T-helper 2 cell treated with Interferon-gamma antibody and Interleukin-4, amounts not matched to agents 100 ng/mL and 5 ng/mL, for 36 hours (primary cell): ENCODE measurements at places on chromosomes 6 and 20. TPM values are rescaled to one million over a fixed set of nuclear protein-coding genes. Genes with fewer than 3 reads are reported as not detected.

The MCM3 gene
- total RNA-seq: 211 and 213 TPM in 2 replicates

The CST8 gene
- not detected in 2 replicates for total RNA-seq

The YTHDF1 gene
- total RNA-seq: 42.4 and 42.6 TPM in 2 replicates

The VIP gene
- not detected in 2 replicates for total RNA-seq

The COL11A2 gene
- total RNA-seq: 0.59 and 0.77 TPM in 2 replicates

The CAPN11 gene
- not detected in 2 replicates for total RNA-seq

The MLIP gene
- total RNA-seq: not detected in 2 replicates

The PGK2 gene
- not detected in 2 replicates for total RNA-seq

The B3GAT2 gene
- not detected in 2 replicates for total RNA-seq

The PRDM1 gene
- total RNA-seq: 55.9 and 56.8 TPM in 2 replicates

The CD93 gene
- 4.3 and 5.0 TPM in 2 replicates for total RNA-seq

The EYA2 gene
- total RNA-seq: 0.11 TPM in 1 of 2 replicates, not detected in the other

The TP53TG5 gene
- total RNA-seq: 0.09 and 0.11 TPM in 2 replicates

The SLC22A7 gene
- total RNA-seq: not detected in 2 replicates

The CST5 gene
- not detected in 2 replicates for total RNA-seq

The LHFPL5 gene
- total RNA-seq: not detected in 2 replicates

The OR2H1 gene
- total RNA-seq: not detected in 2 replicates

The HLA-DQB1 gene
- 7.0 and 10.0 TPM in 2 replicates for total RNA-seq

The LEMD2 gene
- 69.9 and 71.8 TPM in 2 replicates for total RNA-seq

The MCCD1 gene
- not detected in 2 replicates for total RNA-seq

The RAET1E gene
- not detected in 2 replicates for total RNA-seq

The AGER gene
- total RNA-seq: 30.6 and 31.6 TPM in 2 replicates

The ARMC12 gene
- total RNA-seq: 0.86 and 0.91 TPM in 2 replicates

The OPRL1 gene
- 0.70 and 0.89 TPM in 2 replicates for total RNA-seq

The AVP gene
- total RNA-seq: not detected in 2 replicates

The SLC17A3 gene
- 0.55 and 1.2 TPM in 2 replicates for total RNA-seq

The RIMS1 gene
- not detected in 2 replicates for total RNA-seq

The HLA-DQB2 gene
- 1.4 and 1.5 TPM in 2 replicates for total RNA-seq

The SNX9 gene
- total RNA-seq: 6.4 and 6.6 TPM in 2 replicates

The HCK gene
- total RNA-seq: not detected in 2 replicates

The HLA-DPA1 gene
- 119 and 125 TPM in 2 replicates for total RNA-seq
